BE2C (cell line): ENCODE measurements at places on chromosomes 7 and 10.

- no peak for DNase-seq
Measured at GRCh38 chr7:113805976-113806375, 112.8 kb downstream of the PPP1R3A start.

GRCh38 chr10:125553091-125553490 is 129.9 kb downstream of the TEX36 start:
- no peak for DNase-seq

DNA sequence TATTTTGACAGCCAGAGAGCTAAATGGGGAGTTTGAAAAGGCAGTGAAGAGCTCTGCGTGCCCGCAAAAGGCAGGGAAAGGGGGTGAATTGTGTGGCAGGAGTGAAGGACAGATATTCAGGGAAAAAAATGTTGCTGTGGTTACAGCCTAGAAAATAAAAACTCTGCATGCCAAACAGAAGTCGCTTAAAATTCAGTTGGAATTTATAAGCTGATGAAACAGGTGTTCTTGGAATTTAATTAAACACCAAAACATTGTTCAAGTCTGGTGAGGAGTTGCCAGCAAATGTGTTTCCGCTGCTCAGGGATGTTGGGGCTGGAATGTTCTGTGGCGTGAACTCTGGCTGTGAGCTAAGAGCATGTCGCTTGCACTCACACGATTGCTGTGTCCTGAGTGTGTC is 169.3 kb downstream of the ADRA2A start:
- no peak for DNase-seq

GRCh38 chr7:3063016-3063753 is 19.5 kb upstream of the CARD11 start:
- no peak for DNase-seq

GRCh38 chr10:101006593-101007098 is 7.0 kb downstream of the LZTS2 start:
- peak; percentile 68 for DNase-seq

GRCh38 chr7:30682212-30683083 is at the start of gene CRHR2:
Gene CRHR2, minus strand, starts transcription at chr7:30682456. Its CDS starts 176 bp downstream, at chr7:30682280.
- peak; percentile 73 for DNase-seq

- DNase-seq = no peak
Measured at GRCh38 chr7:116713500-116713899, 41.5 kb downstream of the MET start.

DNA sequence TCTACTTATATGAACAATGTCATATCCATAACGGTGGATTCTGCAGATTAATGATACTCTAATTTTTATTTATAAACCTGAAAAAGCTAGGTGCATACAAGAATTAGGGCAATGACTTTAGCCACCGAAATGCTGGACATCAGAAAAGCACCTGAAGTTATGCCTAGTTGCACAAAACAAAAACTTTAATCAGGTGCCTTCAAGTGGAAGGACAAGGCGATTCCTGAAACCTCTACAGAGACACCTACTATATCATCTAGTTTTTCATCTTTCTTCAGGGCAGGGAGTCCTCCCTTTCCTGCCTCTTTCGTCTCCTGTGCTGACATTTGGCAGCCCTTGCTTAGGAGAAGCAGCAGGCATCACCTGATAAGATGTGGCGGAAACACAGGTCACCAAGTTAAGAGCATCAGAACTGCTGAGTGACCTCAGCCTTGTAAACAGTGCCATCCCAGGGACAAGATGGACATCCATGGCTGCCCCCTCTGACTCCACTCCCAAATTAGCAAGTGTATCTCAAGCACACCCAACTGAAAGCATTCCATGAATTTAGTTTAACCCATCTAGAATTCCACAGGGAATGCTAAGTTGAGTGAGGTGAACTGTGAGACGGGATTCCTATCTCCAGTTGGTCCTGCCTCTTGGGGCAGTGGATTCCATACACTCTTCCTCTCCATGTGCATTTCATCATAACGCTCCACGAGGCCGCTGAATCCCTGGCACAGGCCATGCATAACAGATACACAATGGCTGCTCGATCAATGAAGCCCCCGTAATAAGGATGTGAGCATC is 5.8 kb downstream of the ITPRIP start:
- DNase-seq = no peak

GRCh38 chr7:711093-711921 is 15.2 kb upstream of the DNAAF5 start:
- DNase-seq = no peak

DNA sequence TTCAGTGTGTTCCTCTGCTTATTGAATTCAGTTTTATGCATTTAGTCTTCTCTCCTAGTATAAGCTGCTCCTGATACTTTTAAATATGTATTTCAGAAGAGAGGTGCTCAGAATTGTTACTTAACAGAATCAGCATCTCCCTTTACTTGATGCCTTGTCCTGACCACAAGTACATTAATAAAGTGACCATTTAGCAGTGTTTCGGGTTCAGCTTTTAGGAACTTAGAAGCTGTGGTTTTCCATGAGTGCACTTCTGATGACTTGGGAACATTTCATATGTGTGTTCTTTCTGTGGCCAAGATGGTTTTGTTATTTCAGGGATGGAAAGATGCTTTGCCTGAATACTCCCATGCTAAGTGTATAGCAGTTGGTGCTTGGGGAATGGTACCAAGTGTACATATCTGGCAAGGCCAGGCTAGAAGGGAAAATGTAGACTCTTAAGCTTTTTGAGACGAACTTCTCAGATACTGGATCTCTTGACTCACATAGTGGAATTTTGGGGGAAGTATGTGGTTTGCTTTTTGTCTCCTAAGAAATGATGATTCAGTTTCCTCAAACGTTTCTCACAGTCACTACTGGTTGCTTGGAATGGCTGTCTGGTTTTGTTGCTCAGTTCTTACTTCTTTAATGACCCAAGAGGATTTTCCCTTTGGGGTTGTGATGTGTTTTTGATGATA is 17.2 kb downstream of the SGPL1 start:
- DNase-seq = no peak

- peak; percentile 62 for DNase-seq
Measured at GRCh38 chr7:1533547-1534329, 3.2 kb downstream of the MAFK start.

- DNase-seq = no peak
Measured at GRCh38 chr10:122072491-122072890, 83.5 kb downstream of the TACC2 start.

GRCh38 chr10:123797813-123798212 is 93.8 kb downstream of the CPXM2 start:
- DNase-seq = no peak

DNA sequence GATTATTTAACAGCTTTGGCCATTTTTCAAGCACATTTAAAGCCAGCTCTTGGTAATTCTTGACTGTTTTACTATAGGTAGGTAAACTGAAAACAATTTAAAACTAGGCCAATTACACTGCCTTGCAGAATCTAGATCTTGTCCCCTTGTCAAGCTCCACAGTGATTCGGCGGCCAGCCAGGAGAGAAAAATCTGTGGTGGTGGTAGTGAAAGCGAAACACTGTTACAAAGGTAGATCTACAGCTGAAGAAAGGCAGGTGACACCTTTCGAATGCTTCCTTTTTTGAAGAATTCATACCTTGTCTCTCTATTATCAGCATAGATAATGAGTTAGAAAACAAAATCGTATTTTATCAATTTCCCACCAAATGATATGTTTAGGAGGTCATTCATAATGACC is 218.3 kb downstream of the POU6F2 start:
- DNase-seq = no peak

- DNase-seq = no peak
Measured at GRCh38 chr10:22003964-22004281, 393 bp upstream of the DNAJC1 start.

GRCh38 chr7:144907577-144907976 is 71.7 kb upstream of the TPK1 start:
- no peak for DNase-seq

- no peak for DNase-seq
Measured at GRCh38 chr10:121288011-121288410, 310.2 kb downstream of the FGFR2 start.

DNA sequence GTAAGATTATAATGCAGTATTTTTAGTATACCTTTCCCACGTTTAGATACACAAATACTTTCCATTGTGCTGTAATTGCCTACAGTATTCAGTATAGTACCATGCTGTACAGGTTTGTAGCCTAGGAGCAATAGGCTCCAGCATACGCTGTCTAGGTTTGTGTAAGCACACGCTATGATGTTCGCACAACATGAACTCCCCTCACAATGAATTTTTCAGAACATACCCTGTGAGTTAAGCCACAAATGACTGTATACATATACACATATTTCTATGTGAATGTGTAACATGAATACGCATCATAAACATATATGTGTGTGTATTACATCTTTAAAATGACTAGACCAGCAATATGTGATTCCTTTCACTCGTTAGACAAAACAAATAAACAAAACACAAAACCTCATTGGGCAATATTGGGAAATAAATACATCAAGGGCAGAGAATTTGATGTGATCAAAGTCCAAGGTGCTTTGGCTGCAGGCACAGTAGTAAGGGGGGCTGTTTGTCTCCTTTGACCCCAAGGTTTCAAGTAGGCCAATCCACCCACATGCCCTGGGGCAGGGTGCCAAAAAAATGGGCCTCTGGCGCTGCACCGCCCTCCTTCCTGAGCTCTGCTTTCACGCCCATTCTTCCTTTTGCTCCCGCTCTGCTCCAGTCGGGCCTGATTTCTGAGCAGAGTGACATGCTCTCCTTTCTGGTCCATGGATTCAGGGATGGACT is 33.9 kb downstream of the CHN2 start:
- DNase-seq = no peak

DNA sequence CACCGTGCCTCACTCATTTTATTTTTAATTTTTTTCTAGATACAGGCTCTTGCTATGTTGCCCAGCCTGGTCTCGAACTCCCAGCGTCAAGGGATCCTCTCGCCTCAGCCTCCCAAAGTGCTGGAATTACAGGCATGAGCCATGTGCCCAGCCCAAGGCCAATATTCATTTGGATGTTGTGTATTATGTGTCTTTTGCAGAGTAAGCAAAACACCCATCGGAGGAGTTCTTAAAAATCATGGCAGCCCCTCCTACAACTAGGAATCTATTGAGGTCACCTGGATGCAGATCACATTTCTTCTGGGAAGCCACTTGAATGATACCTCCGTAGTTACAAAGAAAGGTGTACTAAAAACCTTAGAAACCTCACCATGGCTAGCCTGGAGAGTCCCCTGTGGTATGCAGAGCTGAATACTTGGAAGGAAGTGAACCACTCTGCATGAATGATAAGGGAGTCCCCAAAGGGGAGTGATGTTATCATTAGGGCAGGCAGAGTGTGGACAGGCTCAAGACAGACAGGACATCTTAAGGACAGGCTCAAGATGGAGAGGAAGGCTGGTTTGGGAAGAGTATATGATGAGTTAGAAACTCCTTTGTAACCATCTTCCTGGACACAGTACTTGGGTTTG is 185.7 kb downstream of the TAX1BP1 start:
- no peak for DNase-seq

GRCh38 chr10:89279421-89279869 is 22.4 kb upstream of the IFIT2 start:
- no peak for DNase-seq

- peak; percentile 96 for DNase-seq
Measured at GRCh38 chr10:68901105-68901927, at the start of gene DDX50. Gene DDX50, plus strand, starts transcription at chr10:68901315. Its CDS starts 70 bp downstream, at chr10:68901385.

GRCh38 chr10:62870866-62871265 is 54.7 kb upstream of the EGR2 start:
- DNase-seq = no peak

DNA sequence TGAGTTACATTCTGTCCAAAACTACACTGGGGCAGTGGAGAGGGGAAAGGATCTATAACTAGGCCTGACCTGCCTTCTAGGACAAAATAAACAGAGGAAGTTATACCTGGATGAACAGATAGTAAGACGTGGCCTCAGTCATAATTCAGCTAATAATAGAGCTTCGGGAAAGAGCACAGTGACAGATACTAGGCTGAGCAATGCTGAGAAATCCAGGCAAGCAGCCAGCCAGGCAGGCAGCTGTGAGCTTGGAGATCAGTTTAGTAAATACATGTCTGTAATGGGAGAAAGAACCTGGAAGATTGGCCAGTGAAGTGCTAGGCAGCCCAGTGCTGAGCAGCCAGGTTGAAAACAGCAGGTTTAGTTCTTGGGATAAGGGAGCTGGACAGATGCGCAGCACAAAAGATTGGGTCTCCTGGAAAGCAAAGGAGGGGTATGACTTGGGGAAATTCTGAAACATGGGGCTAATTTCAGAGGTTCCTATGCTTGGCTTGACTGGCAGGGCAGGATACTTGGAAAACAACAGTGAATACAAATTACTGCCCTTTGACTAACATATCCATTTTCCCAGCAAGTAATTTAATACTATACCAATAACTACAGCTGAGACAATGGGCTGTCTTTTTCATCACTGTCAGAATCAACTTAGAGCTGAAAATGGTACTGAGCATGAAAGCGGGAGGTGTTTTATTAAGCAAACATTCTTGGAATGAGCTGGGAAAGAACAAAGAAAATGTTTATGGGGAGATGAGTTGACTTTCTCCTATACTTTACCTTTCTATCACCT is 140.8 kb downstream of the DGKB start:
- peak; percentile 74 for DNase-seq

- no peak for DNase-seq
Measured at GRCh38 chr10:7283246-7283645, 127.6 kb downstream of the SFMBT2 start.

DNA sequence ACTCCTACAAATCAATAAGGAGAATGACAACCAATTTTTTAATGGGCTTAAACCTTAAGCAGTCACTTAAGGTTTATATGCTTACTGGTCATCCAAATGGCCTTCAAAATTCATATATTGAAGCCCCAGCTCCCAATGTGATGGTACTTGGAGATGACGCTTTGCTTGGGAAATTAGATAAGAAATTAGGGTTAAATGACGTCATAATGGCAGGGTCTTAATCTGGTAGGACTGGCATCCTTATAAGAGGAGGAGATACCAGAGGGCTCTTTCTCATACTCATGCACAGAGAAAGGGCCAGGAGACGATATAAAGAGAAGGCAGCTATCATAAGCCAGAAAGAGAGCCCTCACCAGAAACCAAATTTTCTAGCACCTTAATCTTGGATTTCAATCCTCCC is 350.8 kb upstream of the NFE2L3 start:
- no peak for DNase-seq

DNA sequence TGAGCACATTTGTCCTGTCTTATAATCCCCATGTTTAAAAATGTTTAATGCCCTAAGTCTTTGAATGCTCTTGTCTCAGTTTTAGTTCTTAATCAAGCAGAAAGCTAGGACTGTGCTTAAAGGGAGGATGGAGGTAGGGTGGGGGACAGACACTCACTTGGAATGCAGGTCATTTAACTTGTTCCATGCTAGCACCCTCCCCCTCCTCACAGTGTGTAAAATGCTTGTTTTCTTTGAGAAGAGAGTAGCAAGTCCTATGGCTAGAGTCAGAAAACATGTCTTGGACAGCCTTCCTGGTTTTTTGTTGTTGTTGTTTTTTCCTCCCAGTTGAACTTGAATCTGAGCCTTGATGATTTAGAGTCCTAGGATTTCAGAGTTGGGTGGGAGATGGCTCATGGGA is 114.2 kb downstream of the PLPP4 start:
- DNase-seq = no peak

- DNase-seq = peak; percentile 29
Measured at GRCh38 chr10:71213127-71213621, 804 bp downstream of the UNC5B start.

GRCh38 chr7:38908759-38909335 is at the start of gene VPS41:
Gene VPS41, minus strand, starts transcription at chr7:38909191. Its CDS starts 17 bp downstream, at chr7:38909174.
- DNase-seq = peak; percentile 71
